ENCODE measurements at places on chromosomes 1 and 21.

GRCh38 chr1:107935396-107936064, 29.4 kb downstream of the VAV3 start:
- no peak for DNase-seq

DNA sequence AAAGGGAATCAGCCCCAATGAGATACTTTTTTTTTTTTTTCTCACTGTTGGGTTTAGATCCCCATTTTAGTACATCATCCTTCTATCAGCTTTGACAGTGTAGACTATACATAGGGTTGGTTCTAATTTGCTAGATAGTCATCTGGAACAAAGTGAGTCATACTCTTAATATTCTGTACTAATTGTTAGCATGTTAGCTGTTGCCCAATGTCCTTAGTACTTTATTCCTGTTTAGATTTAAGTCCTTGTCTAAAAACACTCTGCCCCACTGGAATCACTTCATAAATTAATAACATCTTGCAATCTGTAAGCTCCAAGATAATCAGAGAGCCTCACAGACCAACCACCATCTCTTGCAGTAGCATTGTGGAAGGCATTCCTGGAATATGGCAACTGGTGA, 209.8 kb upstream of the KIAA0040 start:
- DNase-seq, result no peak

DNA sequence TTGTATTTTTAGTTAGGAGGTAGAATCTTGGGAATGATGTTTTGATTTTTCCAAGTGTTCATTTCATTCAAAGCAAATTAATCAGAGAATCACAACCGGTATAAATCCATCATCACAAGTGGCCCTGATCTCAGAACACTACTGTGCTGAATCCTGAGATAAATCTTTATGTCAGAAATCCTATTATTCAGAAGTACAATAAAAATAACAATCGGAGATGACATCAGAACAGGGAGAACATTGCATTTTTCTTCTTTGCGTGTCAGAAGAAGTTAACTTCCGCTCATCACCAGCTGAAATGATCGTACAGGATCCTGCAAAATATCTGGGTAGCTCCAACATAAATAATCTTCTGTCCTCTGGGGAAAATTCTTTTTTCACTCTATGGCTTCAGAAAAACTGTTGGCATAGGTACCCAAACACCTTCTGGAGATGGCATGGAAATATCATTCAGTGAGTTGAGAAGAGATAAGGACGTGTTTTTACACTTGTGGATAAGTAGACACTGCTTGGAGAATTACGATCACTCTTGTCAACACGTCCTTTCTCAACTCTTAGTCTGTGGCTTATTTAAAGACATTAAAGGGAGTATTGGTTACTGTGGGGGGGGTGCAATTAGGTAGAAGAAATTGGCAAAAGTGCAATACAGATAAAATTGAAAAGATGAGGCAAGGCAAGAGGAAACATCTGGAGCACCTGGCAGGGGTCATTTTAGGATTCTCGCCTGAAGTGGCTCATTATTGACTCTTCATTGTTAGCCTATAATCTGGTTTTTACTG, 46.9 kb upstream of the SMYD2 start:
- DNase-seq, result no peak

DNA sequence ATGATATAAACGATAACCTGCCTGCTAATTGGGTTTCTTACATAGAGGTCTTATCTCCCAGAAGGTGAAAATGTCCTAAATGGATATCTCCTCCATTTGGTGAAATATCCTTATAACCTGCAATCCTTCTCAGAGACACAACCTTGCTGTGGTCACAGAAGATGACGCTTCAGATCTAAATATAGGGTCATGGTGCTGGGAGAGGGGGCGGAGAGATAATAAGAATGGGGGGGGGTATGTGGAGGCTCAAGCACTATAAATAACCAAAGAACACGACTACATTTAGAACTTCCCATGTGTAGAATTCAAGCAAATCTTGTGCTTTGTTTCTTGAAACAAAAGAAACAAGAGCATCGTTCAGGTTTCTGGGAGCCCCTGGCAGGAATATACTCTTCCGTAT, 260.6 kb upstream of the ESRRG start:
- no peak for DNase-seq

Measured in NCI-H1436 (cell line).